ENCODE measurements at places on chromosomes 6 and 20.

- DNase-seq: no peak
These were observed 31.2 kb downstream of the TGM2 start for GRCh38 chr20:38133680-38134426.

DNA sequence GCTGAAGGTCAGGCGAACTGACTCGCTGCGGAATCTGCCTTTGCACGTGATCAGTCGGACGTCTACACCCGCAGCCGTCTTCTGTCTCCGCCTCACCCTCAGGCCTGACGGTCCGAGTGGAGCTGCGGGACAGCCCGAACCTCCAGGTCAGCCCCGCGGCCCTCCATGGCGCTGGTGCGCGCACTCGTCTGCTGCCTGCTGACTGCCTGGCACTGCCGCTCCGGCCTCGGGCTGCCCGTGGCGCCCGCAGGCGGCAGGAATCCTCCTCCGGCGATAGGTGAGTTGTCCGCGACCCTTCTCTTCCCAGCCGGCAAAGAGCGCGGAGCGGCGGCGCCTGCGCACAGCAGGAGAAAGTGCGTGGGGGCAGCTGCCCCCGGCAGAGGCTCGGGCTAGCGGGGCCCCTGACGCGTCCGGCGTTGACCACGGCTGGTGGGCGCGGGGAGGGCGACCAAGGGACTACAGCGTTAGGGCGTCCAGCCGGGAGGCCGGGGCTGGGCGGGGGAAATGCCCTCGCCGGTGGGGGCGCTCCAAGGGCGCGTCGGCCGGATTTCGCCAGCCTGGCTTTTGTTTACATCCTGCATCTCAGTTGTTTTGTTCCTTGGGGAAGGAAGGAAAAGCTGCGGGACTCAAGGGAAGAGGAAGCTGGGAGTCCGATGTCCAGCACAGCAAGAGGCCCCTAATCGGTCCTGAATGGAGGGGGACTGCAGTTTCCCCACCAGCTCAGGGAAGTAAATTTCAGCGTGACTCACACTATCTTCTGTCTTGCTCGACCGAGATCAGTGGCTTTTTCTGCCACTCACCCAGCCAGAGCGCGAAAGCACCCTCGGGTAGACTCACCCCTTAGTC, at the start of gene SMPDL3A:
TSS of gene SMPDL3A (plus strand) at position 77 of the 846 bp plus-strand sequence. CDS start at position 166, 89 bp downstream.
- DNase-seq: peak; percentile 30

DNA sequence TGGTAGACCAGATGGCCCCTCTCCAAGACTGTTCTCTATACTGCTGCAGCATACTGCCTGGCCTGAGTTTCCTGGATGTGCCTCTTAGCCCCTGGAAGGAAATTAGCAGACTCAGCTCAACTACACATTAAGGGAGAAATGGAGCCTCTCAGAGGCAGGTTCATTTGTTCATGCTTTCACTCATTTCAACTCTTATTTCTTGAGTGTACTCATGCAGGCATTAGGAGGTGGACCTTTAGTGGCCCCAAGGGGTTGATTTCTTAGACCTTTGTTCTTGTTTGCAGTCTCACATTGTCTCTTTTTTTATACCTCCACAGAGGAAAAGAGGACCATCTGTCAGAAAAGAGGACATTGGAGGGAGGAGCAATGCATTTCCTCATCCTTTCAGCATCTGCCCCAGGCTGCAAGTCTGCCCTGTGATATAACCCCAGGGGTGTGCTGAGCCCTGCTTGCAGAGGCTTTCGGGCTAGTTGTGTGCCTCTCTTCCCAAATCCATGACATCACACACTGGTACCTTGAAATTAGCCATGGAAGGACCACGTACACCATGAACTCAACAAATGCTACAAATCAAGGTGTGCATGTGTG, 456.2 kb downstream of the CD83 start:
- no peak for DNase-seq

DNA sequence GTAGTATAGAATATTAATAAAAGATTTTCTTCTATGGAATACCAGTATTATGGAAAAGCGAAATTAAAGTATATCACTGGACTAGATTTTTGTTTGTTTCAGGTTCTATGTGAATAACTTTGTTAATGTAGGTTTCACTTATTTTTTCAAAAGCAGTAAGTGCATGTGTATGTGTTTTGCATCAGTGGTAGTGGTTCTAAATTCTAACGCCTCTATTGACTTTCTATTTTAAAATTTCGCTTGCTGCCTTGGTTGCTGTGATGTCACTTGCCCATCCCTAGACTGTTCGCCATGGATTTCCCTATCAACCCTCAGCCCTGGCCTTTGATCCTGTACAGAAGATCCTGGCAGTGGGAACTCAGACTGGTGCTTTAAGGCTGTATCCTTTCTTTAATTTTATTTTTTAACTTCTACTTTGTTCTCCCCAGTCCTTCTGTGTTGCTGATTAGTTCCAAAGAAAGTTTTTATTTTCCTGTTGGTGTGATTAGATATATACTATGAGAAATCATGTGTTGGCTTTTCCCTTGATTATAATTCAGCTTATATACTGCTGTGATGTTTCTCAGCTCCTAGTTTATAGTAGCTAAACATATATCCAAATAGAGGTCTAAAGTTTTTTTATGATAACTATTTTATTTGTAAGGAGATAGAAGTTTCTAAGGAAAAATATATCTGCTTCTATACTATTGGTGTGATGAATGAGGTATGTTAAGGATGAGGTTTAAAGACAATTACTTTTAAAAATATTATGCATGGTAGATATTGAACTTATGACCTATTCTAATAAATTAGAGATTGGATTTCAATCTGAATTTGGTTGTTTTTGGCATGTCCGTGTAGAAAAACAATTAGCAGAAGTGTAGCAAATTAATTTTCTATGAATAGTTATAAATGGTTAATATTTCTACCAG, 1.7 kb downstream of the STXBP5 start:
- no peak for DNase-seq

- peak; percentile 46 for DNase-seq
These were observed 1.4 kb upstream of the POU3F2 start for GRCh38 chr6:98833057-98833306.

DNA sequence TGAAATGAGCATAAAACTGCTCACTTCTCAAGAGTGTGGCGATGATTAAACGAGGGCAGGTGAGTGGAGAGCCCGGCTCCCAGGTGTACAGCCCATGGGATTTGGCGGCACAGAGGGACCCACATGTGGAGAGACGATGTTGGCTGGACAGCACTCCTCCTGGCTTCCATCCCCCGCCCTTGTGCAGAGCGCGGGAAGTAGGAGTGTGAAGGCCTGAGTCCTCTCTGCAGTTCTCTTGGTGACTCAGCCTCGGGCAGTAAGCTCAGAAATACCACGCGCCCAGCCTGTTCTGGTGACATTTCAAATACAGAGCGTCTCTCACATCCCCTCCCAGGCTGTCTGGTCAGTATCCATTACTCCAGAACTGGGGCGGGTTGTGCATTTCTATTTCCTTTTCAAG, 94.2 kb upstream of the SRSF6 start:
- no peak for DNase-seq

DNA sequence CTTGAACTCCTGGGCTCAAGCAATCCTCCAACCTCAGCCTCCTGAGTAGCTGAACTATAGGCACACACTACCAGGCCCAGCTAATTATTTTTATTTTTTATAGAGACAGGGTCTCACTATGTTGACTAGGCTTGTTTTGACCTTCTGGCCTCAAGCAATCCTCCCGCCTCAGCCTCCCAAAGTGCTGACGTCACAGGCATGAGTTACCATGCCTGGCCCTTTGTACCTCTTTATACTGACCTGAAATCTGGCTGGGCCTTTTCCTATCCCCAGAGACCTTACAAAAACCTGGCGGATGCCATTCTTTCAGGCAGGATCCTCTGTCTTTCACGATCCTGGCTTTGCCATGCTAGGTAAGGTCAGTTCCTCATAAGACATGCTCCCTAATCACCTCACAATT, 11.5 kb downstream of the WFDC3 start:
- DNase-seq: no peak

DNA sequence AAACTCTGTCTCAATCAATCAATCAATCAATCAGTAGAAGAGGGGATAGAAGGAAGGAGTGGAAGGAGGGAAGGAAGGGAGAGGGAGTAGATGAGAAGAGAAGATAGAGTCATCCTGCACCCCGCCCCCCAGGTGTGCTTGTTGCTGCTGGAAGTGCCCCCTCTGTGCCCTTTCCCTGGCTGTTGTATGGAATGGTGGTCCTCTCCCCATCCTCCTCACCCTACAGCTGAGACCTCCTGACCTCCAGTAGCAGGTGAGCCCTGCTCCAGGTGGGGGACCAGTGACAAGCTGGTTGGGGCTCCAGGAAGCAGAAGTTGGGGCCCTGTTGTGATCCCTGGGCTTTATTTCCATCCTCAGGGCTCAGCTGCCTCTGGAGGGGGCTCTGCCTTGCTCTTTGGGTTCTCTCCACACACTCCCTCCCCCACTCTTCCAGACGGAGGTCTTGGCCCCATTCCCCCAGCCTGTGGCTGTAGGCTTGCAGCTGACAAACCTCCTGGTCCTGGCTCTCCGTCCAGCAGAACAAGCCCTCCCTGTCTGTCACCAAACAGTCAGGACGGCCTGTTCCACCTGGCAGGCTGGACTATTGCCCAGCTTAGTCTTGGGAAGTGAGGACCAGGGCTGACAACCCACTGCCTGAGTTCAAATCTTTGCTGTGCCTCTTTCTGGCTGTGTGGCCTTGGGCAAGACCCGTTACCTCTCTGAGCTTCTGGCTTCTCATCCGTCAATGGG, 26.0 kb upstream of the SCRT2 start:
- no peak for DNase-seq

GRCh38 chr6:3281631-3282475, 23.1 kb downstream of the PSMG4 start:
- no peak for DNase-seq

DNA sequence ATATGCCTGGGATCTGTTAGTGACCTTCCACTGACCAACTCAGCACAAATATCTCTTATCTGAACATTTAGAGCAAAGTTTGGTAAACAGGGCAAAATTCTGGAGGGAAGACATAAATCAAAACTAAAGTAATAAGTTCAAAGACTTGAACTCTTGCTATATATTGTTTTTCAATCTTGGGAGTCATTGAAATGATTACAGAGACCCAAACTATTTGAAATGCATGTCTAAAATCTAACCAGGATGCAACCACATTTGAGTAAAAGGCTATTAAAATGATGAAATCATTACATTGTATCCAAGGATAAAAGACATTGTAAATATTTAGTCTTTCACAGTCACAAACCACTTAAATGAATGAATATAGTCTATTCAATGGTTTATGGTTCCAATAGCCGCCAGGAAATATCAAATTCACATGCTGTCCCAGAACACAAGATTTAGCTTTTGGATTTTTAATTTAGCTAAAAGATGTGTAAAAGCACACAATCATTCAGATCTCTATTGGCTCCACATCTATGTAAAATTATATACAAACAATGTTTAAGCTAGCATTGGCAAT, 256.6 kb upstream of the EPHA7 start:
- no peak for DNase-seq

GRCh38 chr20:4666001-4666479, 55.7 kb upstream of the PRND start:
- DNase-seq: peak; percentile 82

DNA sequence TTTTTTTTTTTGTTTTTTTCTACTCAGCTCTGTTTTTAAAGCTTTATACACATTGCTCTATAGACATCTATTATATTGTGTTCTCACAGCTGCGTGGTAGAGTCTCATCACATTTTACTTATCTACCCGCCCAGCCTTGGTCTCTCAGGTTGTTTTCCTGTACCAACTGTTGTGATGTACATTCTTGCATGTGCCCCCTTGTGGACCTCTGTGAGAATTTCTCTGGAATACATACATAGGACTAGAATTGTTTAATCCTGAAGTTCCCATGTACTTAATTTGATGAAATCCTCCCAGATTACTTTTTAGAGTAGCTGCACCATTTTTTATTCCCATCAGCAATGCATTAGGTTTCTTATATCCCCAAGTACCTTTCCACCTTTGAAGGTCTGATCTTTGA, 40.4 kb upstream of the TINAG start:
- DNase-seq: peak; percentile 2

- no peak for DNase-seq
These were observed 66.4 kb upstream of the ATXN1 start for GRCh38 chr6:16827627-16828026.

DNA sequence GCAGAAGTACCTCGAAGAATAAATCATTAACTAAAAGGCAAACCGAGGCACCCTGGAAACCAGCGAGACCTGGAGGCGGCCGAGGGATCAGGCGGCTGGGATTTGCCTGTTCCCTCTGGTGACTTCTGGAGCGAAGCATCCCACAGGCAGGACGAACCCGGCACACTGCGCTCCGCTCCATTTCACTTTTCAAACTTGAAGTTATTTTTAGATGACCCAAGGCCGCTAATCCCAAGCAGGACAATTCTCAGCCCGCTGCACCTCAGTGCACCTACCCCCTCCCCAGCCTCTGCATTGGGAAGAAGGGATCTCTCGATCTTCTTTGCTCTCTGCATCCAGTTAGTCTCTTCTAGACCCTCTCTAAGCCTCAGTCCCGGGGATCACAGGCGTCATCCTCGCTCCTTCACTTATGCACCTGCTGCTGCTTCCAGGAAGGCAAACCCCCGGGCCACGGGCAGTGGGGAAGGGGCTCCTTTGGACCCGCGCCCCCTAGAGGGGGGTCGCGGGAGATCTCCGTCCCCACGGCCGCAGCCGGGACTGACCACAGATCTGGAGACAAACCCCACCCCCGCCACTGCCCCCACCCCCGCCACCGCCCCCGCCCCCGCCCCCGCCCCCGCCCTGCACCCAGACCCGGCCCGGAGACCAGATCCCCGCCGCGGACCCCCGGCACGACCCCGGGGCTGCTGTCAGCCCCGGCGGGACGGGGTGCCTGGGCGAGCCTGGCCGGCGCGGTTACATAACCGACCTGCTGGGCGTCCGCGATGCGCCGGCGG, 636 bp downstream of the RCAN2 start:
- no peak for DNase-seq

DNA sequence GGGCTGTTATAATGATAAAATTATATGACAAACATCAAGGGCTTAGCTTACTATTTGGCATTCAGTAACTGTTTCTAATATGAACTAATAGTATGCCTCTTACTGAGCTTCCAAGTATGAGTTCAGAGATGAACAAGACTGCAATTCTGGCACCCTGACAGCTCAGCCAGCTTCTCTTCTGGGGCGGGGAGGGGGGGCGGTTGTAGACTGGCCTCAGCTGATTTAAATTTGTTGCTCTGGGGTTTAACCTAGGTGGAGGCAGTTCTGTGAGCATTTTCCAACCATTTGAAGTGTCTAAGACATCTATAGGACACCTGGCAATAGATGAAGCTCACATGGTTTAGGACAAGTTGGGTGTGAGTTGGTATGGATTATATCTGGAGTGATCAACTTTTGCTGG, 401.9 kb downstream of the QKI start:
- DNase-seq: no peak

- no peak for DNase-seq
These were observed 16.0 kb upstream of the YWHAB start for GRCh38 chr20:44869471-44869870.

DNA sequence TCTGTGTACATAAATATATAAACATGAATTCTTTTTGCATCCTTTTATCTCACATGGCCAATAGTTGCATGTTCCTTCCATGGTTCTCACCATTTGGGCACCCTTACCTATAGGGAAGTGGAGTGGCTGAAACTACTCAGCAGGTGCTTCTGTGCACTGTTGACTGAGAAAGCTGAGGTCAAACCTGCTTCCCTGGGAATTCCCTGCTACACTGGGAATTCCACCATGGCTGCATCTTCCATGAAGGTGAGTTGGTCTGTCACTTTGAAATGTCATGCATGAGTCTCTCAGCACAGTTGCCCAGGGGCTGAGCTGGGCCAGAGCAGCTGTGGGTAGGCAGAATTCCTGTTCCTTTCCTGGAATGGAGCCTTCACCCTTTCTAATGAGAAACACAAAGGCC, 193.8 kb upstream of the PRSS16 start:
- DNase-seq: no peak

- DNase-seq: peak; percentile 8
These were observed at the start of gene RCAN2 for GRCh38 chr6:46491201-46491627. Gene RCAN2, minus strand, starts transcription at chr6:46491449.

Measured in activated CD4-positive, alpha-beta T cell treated with anti-CD3 and anti-CD28 coated beads, Interleukin-2, Interleukin-6, amounts not matched to agents 100 ng/mL and 50 ng/mL, durations not matched to agents 16 hours and 8 hours (primary cell).